Anterior cingulate cortex (tissue), 58 donors: ENCODE measurements at places on chromosomes 16 and 17.

GRCh38 chr17:67256075-67256732 lies 11.2 kb upstream of the HELZ start:
- DNase-seq = no peak

GRCh38 chr17:27635275-27635823 lies 4.4 kb downstream of the LGALS9 start:
- peak; percentile 28 for DNase-seq

- no peak for DNase-seq
Observed at GRCh38 chr16:79430191-79430678, 170.3 kb downstream of the MAF start.

GRCh38 chr17:41547921-41548843 lies 20.1 kb upstream of the KRT19 start:
- DNase-seq = no peak

DNA sequence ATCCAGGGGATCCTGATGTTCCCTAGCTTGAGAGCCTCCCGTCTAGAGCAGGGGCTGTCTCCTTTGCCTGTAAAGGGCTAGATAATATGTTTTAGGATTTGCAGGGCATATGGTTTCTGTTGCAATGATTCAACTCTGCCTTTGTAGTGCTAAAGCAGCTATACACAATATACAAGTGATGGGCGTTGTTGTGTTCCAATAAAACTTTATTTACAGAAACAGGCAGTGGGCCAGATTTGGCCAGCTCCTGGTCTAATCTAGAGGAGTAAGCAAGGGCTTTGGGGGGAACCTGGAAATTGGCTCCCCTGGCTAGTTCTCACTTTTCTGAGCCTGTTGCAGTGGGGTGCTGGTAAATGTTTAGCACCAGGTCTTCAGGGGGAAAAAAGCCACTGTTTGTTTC lies 13.8 kb downstream of the WWOX start:
- no peak for DNase-seq

GRCh38 chr16:2288726-2289125 lies 20.8 kb upstream of the RNPS1 start:
- DNase-seq = no peak

DNA sequence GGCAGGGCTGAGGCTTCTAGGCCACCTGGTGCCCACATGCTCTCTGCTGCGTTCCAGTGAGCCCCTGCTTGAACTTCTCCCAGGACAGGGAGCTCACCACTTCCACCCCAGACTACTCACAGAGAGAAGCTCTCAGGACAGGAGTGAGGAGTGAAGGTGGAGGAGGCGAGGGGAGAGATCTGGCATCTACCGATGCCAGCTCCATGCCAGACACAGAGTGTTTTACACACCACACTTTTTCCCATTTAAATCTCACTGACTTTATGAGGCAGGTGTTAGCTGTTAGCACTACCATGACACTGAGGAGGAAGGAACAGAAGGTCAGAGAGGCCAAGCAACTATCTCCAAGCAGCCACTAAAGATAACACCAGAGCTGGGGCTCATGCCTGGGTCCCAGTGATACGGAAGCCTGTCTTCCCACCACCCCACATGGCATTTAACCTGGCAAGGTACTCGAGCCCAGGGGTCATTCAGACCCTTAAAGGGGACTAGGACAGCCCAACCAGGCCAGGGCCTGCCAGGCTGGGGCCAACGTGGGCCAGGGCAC lies 6.8 kb downstream of the FAM83G start:
- DNase-seq = no peak

GRCh38 chr17:63445065-63445464 lies 1.0 kb downstream of the CYB561 start:
- DNase-seq = no peak

DNA sequence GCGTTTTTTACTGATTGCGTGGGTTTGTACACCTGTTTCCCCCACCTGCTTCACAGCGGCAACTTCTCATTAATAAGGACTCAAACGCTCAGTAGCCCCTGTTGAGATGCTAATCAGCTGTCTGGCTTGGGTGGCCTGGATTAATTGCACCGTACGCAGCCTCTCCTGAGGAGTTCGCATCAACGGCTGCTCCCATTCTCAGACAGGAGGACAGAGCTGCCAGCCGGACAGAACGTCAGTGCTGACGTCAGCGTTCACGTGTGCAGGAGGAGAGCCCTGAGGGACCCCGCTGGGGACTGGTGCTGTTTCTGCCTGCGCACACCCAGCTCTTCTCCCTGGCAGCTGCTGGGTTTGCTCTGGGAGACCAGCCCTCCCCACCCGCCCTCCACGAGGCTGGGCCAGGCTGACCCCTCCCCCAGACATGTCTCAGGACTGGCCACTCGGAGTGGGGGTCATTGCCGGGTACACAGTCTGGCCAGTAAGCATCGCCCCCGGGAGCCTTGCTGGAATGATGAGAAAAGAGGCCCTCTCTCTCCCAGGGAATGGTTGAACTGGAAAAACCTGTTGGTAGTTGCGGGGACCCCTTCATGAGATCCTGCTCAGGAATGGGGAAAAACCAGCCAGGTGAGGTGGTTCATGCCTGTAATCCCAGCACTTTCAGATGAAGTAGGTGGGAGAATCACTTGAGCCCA lies 5.7 kb upstream of the BANP start:
- peak; percentile 79 for DNase-seq

DNA sequence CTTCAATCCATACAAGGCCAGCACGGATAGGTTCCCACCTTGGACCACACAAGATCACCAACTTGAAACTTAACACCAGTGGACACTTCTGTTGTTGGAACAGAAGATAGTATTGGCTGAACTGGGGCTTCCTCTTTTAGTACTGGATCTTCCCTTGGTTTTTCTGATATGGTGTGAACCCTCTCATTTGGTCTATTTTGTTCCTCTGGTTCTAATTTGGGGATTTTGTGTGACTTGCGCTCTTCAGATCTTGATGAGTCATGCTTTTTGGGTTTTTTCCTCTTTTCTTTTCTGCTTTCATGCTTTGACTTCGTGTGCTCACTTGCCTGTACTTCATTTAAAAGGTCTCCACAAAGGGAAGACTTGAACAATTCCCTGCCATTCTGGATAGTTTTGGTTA lies 39.0 kb downstream of the SOST start:
- no peak for DNase-seq
